ENCODE measurements at places on chromosomes 11 and 22.

- no peak for DNase-seq
Measured at GRCh38 chr22:35312198-35313059, 12.7 kb downstream of the TOM1 start.

DNA sequence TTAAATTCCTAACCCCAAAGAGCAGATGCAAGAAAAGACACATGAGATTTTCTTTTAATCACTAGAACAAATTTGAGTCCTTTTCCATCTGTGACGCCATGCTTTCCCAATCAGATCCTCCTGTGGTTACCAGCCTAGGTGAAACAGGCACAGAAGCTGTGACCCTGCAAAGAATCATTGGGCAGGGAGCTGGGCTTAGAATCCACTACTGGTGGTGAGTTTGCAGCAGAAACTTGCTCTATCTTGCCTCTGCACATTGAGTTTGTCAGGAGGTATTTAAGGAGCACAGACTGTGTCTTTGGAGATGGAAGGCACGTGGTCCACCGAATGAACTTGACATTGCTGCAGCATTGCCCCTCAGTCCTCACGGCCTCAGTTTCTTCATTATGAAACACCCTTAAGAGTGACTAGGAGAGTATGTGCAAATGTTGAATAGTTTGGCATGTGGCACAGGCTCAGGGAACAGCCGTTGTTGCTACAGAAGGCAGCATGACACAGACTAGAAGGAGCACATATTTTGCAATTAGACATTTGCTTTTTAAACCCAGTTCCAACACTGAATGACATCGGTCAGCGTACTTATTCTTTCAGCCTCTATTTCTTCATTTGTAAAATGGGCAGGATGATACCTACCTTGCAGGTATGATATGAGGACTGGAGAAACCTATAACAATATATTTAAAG, 127.6 kb downstream of the DBX1 start:
- no peak for DNase-seq

DNA sequence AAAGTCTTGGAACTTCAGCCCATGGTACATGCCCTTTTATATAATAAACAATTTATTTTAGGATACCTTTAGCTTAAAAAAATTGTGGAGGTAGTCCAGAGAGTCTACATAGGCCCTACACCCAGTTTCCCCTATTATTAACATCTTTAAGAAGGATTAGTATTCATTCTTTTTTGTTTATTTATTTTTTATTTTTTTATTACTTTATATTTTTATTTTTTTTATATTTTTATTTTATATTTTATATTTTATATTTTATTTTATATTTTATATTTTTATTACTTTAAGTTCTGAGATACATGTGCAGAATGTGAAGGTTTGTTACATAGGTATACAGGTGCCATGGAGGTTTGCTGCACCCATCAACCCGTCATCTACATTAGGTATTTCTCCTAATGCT, 15.9 kb upstream of the ABTB2 start:
- DNase-seq, result no peak

- DNase-seq, result no peak
Measured at GRCh38 chr22:39308614-39309363, 10.6 kb downstream of the RPL3 start.

- DNase-seq, result no peak
Measured at GRCh38 chr11:85170184-85170583, 457.0 kb downstream of the DLG2 start.

DNA sequence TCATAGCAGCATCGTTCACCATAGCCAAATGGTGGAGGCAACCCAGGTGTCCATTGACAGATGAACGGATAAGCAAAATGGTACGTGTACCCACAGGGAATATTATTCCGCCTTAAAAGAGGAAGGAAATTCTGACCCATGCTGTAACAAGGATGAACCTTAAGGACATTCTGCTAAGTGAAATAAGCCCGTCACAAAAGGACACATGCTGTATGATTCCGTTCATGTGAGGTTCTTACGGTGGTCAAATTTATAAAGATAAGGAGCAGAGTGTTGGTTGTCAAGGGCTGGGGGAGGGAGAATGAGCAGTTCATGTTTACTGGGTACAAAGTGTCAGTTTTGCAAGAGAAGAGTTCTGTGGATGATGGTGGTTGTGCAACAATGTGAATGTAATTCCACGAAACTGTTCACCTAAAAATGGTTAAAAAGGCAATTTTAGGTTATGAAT, 26.3 kb downstream of the APOL1 start:
- DNase-seq, result no peak

DNA sequence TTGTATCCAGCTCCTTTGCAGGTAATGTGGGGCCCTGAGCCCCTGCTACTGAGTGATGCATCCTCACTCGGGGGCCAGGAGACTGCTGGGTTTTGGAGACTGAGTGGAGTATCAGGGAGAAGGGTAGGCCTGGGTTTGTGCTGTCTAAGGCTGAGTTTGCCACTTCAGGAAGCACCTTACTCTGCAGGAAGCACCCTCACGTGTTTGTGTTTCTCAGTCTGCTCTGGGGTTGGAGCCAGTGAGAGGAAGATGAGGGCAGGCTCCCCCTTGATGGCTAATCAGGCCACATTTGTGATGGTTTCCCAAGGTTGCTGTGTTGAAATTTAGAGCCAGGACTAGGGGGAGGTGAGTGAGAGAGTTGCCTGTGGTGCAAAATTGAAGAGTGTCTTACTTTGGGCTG, 13.7 kb upstream of the THY1 start:
- DNase-seq, result no peak

- DNase-seq, result no peak
Measured at GRCh38 chr22:41987276-41987675, 11.3 kb upstream of the WBP2NL start.

- DNase-seq, result no peak
Measured at GRCh38 chr11:93474123-93474522, 69.1 kb downstream of the SMCO4 start.

DNA sequence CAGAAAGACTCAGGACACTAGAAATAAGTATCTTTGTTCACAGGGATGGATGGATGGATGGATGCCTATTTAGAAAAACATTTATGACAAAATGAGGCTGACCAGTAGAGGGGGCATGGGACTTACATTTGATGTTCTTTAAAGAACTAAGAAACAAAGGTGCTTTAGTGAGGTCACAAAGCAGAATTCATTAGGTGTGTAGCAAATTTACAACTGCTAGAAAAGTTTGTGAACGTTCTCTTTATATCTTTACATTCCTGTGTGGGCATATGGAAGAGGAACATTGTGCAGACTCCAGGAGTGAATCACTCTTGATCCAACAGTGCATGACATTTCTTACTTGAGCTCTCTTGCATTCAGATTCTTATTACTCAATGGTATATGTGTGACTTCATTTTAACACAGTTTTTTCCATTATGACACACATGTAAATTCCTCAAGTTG, 15.8 kb upstream of the SIK2 start:
- no peak for DNase-seq

DNA sequence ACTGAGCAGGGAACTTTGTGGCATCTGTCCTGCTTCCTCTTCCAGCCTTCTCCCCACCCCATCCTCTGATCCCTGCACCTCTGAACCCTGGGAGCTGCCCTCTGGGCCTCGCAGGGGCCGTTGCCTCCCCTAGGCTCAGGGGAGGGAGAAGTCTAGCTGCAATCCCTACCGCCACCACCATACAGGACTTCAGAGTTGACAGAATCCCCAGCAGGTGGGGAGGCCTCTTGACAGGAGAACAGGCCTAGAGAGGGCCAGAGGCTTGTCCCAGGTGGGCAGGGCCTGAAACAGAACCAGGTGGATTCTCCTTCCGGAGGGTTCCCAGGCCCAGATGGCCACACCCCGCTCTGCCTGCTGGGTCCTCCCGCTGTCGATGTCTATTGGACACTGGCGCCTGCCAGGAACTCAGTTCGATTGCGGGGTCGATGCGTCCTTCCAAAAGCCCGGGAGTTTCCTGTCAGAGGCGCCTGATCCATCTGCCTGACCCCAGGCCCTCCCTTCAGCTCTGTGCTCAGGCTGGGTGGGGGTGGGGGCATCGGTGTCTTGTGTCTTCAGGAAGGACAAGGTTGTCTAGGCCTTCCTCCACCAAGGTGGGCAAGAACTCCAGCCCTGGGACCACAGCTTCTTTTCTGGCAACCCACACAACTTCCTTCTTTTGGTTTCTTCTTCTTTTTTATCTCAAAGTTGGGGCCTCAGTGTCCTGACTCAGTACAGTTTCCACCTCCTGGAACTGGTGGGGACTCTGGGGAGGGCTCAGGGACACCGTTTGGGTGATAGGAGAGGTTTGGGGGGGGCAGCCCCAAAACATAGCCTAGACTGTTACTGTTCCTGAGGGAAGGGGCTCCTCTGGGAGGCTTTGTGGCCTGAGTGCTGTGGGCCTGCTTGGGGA, 6.4 kb downstream of the STARD10 start:
- DNase-seq, result no peak

DNA sequence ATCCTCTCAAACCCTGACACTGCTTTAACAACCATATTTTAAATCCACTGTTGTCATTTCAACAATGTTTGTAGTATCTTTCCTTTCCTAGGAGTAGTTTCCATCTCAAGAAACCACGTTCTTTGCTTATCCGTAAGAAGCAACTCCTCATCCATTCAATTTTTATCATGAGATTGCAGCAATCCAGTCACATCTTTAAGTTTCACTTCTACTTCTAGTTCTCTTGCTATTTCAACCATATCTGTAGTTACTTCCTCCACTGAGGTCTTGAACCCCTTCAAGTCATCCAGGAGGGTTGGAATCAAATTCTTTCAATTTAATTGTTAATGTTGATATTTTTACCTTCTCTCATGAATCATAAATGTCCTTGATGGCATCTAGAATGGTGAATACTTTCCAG, 22.4 kb downstream of the CCDC82 start:
- no peak for DNase-seq

DNA sequence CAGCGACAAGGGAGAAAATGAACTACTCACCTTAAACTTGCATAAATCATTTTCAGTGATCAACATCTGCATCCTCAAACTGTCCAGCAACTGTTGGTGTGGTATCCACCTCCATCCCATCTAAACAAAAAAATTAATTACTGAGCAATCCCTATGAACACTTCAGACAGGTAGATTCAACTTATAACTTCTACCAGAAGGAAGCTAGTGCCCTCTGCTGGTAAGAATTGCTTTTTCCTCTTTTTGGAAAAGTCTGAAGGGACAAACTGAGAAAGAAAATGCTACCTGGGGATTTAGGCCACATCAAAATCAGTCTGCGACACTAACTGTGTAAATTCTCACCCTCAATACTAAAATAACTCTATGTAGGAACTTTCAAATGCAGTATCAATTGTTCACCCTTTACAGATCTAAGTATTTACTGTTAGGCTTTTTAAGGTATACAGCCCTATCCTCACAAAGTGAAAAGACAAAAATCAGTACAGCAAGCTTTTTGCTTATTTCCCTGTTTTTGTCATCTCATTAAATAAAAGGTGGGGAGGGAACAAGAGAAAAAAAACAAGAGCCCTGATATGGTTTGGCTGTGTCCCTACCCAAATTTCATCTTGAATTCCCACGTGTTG, 17.9 kb downstream of the CLNS1A start:
- no peak for DNase-seq

DNA sequence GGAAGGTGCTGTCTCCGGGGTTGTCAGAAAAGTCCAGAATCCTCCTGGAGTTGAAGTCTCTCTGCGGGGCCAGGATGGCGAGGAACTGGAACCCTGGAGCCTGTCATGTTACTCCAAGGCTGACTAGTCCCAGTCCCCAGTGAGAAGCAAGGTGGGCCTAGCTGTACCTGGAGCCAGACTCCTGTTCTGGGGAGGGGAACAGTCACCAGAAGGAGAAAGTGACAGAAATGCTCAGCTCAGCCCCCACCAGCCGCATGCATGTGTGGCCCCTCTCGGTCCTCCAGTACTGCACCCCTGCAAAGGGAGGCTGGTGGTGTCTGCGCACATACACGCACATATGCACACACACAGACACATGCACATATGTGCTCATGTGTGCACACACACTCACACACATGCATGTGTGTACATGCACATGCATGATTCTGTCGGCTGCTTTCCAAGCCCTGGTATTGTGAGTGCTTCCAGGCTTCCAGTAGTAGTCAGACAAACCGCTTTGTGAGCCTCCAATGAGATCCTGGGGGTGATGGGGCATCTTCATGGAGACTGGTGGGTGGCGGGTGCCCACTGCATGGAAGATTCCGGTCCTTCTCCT, 54.3 kb downstream of the RTL6 start:
- DNase-seq, result no peak

GRCh38 chr11:1648653-1649420, 19.3 kb downstream of the KRTAP5-5 start:
- DNase-seq, result no peak

GRCh38 chr11:134542401-134543165, 130.5 kb upstream of the B3GAT1 start:
- no peak for DNase-seq

GRCh38 chr11:117220568-117220967, 11.3 kb downstream of the PCSK7 start:
- DNase-seq, result no peak

- no peak for DNase-seq
Measured at GRCh38 chr11:102783016-102783415, 2.6 kb upstream of the MMP10 start.

DNA sequence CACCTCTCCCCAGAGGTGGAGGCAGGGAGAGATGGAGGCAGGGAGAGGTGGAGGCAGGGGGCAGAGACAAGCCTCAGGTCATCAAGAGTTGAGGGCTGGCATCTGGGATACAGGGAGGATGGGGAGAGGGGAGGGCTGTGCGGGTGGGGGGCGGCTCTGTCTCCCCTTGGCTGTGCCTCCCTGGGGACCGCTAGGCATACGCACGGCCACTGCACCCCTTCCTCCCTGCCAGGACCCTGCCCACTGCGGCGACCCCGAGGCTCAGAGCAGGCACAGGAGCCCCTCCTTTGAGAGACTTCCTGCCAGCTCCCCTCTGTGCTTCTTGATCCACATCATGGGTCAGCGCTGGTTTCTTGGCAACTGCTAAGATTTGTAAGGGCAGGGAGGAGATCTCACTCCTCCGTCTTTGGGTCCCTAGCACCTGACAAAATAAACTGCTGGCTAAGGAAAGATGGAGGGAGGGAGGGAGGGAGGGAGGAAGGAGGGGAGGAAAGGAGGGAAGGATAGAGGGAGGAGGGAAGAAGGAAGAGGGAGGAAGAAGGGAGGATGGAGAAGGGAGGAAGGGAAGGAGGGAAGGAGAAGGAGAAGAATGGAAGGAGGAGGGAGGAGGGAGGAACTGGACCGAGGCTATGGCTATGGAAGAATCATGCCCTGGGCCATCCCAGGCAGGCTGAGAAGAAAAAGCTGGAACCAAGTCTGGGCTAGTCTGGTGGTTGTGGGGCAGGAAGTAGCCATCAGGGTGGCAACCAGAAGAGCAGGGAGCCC, 18.5 kb downstream of the PRR33 start:
- no peak for DNase-seq

- no peak for DNase-seq
Measured at GRCh38 chr11:119694334-119694733, 34.7 kb downstream of the NECTIN1 start.

DNA sequence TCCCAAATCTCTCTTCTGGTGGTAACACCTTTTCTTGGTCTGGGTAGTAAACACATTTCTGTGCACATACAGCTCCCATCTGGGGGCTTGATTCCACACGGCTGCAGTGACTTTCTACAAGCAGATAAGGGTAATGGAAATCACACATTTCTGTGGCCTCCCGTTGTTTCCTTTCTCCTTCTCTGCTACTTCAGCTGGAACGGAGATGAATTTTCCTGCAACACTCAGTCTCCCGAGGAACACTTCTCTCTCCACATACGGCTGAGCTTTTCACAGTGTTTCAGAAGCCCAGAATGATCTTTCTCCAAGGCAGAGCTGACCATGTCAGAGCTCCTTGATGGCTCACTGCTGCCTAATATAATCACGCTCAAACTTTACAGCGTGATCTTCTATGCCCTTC, 364.3 kb upstream of the NARS2 start:
- no peak for DNase-seq

All from activated T-helper 1 cell treated with anti-CD3 and anti-CD28 coated beads, Interleukin-2, amount 50 U/mL, for 16 hours (primary cell).